Stimulated activated CD4-positive, alpha-beta T cell treated with anti-CD3 and anti-CD28 coated beads, Interleukin-12 subunit alpha, Interleukin-12 subunit beta, amount 100 ng/mL, for 4 hours (primary cell): ENCODE measurements at places on chromosomes 13 and 19.
A peak's percentile ranks its signal among the peaks of the same experiment; 100 is the strongest.

DNA sequence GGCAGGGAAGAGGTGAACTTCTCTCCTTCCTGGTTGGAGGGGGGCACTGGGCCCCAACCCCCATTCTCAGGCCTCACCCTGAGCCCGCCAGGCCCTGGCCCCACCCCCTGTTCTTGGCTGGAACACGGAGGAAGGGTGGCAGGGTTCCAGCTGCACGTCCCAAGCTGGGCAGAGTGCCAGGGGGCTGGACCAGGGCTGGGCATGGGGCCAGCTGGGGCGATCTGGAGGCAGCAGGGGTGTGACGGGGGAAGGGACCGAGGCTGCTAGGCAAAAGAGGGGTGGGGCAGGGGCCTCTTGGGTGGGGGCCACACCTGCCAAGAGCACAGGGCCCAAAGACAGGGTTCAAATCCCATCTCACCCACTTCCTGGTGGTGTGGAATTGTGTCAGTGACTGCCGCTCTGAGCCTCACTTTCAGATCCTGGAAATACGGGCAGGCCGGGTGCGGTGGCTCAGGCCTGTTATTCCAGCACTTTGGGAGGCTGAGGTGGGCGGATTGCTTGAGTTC, 2.2 kb downstream of the HIF3A start:
- no peak for DNase-seq

GRCh38 chr13:76216729-76217128, 580.6 kb downstream of the LMO7 start:
- no peak for DNase-seq

DNA sequence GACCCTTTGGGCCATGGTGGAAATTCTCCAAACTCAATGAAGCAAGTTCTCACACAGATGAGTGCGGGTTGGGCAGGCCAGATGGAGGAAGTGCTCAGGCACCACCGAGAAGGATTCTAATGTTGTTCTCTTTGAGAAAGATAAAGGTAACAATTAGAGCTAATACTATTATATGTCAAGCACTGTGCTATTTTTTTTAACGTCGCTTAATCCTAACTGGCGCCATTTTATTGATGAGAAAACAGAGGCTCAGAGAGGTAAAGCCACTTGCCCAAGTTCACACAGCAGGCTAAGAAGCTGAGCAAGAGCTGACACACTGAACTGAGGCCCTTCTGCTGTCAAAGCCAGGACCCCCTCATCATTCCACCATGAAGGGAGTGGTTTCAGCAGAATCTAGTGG, 1.0 kb downstream of the FBL start:
- no peak for DNase-seq

- DNase-seq = no peak
Measured at GRCh38 chr13:97719736-97720135, 233.7 kb upstream of the IPO5 start.

GRCh38 chr19:35059006-35059798, 17.7 kb downstream of the HPN start:
- no peak for DNase-seq

DNA sequence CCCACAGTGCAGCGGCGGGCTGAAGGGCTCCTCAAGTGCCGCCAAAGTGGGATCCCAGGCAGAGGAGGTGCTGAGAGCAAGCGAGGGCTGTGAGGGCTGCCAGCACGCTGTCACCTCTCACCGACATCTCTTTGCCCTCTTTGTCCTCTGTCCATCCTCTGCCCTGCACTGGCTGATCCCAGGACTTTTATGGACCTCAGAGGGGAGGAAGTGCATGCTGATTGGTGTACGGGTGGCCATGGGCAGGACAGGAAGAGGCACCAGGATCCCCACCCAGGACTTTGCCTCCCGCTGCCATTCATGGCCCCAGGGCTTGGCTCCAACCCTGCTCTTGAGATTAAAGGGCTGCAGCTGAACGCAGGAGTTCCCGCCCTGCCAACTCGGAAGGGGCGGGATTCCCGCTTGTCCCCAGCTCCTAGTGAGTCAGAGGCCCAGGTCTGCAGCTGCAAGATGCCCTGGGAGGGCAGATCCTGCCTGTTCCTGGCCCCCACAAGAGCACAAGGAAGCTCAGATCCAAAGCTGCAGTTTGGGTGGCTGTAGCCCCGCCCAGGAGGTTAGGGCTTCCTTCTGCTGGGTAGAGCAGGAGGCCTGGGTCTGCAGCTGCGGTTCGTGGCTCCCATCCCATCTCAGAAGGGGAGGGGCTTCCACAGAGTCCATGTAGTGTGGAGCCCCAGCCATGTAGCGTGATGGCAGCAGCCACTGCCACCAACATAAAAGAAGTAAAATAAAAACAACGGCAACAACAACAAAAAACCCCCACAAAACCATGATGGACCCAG, 1716.7 kb downstream of the SLITRK1 start:
- no peak for DNase-seq

- DNase-seq = no peak
Measured at GRCh38 chr13:97753942-97754670, 199.4 kb upstream of the IPO5 start.

- peak; percentile 70 for DNase-seq
Measured at GRCh38 chr19:45444318-45445041, 20.8 kb upstream of the ERCC1 start.

DNA sequence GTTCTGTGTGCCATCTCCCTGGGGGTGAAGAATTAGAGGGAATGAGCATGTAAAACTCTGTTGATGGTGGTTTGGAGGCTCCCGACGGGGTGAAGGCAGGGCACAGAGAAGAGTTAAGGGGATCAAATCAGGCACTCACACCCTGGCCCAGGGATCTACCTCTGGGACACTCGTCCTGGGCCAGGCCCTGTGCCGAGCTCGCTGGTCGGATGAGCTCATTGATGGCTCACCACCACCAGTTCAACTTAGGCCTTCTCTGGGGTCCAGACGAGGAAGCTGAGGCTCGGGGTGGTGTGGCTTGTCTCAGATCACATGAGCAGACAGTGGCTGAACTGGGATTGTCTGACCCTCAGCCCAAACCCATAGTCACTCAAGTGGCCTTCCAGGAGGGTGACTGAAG, 1.6 kb downstream of the NACC1 start:
- DNase-seq = no peak

DNA sequence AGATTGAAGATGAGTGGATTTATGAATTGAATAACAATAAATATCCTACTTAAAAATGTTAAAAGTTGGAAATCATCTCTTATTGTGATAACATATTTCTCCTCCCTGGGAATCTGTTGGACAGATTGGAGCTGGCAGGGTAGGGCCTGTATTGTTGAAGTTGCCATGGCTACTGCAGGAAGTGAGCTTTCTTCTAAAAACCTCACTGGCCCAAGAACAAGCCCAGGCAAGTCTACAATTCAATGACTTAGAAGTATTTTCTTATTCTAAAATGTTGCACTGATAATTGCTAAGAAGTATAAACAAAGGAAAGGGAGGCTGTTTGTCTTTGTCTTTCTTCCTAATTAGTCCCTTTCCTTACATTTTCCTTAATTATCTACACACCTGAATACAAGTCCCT, 112.1 kb downstream of the DLEU7 start:
- no peak for DNase-seq

DNA sequence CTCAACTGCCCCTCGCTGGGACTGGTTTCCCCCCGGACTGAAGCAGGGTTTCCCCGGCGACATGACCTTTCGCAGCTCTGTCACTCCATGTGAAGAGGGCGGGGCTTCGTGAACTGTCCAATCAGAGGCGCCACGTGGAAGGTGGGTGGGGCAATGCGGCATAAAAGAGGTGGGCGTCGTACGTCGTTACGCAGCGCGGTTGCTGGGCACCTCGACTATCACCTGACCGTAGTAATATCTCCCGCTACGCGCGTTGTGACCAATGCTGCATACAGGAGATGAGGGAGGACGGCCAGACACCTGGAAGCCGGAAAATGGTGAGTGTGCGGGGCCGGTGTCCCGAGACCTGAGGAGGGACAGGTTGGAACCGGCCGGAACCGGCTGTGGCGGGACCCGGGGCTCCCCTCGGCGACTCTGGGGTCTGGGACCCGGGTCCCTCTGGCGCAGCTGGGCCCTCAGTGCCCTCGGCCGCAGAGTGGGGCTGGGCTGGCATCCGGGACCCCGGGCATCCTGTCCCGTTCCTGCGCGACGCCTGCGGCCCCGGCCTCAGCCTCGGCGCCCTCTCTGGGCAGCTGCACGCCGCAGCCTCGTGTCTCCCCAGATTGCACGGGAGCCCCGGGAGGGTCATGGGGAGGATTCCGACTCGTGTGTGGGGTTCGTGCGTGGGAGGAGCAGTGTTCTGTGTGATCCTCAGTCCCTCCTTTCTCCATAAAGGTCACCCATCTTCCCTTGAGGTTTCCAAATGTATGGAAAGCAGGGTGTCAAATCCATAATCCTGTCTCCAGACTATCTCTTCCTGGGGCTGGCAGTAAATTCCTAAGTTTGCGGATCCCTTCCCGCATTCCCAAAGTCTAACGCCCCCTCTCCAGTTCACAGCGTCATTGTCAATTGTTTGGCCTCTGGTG, 32.2 kb downstream of the ZNF136 start:
- DNase-seq = peak; percentile 71

DNA sequence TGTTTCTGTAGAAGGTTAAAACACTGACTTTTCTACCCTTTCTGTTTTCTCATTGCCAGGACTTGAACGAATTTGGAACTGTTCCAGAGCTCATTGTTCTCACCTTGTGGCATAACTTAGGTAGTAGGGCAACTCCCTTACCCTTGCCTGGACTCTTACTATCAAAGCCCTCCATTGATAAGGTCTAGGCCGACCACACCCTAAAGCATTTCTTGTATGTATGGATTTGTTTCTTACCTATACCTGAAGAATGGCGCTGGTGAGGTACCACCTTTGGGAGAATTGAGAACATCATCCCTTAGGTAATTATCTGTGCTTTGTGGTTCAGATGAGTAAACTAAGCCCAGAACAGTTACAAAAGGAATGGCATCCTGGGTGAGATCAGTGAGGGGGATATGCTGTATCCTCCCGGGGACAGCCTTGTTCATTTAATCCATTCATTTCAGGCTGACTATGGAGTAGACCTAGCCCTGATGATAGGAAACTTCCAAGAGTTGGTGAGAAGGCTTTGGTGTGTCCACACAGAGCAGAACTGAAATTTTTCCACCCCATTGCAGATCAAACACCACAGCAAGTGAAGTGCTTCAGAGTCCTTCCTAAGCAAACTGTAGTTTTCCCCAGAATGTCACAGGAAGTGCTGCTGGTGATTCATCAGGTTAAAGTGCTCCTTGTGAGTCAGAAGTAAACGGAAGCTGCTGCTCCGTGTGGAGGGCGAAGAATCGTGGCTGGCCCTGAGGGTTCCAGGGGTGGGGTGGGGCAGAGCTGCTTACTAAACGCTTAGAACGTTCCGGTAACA, 113.0 kb downstream of the TEX26 start:
- DNase-seq = peak; percentile 70
